ENCODE measurements at places on chromosomes 12 and 14.

- peak; percentile 45 for DNase-seq
Measured at GRCh38 chr12:120847814-120848213, 56.3 kb downstream of the SPPL3 start.

DNA sequence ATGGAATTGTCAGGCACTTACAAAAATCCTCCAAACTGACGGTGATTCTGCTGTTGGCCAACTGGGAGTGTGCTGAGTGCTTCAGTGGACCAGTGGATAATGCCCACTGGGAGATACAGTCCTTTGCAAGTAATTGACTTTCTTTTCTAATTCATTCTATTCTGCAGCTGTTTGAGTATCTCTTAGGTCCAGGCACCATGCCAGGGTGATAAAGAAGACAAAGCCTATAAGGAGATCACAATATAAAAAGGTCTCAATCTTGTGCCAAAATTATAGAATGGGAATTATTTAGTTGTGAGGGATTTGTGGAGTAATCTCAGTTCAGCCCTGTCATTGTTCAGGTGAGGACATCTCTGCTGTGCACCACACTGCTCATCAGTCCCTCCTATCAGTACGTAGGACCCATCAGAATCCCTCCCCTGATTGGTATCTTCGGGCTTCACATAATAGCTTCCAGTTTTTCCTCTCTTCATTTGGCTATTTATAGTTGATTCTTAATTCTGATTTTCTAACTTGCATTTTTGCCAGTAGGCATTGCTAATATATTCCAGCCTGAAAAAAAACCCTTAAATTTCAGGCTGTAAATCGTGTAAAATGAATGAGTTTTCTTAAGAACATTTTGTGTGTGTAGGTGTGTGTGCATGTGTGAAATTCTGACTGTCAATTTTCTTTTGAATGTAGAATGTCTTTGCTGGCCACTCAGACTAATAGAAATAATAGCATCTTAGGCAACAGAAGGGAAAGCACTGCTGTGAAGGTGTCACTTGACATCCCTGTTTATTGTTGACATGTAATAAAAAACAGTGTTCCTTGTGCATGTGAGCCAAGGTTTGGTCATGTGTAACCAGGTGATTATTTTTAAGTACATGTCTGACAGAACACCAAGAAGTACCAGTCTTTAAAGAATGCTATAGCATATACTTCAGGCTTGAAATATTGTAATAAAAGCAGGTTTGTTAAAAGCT, 457.6 kb upstream of the RGS6 start:
- no peak for DNase-seq

DNA sequence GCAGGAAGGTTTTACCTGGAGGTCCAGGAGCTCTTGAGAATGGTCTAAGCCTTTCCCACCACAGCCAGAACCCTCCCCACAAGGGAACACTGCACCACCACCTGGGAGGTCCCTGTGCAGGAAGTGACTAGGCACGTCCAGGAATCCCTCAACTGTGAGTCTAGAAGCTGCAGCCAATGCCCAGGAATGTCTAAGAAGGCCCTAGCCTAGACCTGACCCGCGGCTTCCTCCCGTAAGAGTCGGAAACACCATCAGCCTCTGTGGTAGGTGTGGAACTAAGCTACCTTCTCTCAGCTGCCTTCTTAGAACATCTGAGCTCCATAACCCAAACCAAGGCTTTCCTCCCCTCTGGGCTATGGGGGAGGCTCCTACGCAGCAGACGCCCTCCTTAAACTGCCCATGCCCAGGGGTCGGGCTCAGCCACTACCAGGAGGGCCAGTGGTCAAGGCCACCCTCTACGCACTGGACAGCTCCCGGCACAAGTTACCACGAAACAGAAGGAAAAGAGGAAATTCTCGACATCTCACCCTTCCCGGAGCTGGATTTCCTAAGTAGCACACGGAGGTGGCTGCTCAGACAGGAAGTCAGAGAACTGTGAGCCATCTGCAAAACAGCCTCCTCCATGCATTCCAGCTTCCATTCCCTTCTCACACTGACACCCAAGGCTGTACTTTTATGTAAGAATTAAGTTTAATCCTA, 25.5 kb downstream of the ZFYVE21 start:
- no peak for DNase-seq

GRCh38 chr12:91384806-91385205, 202.2 kb upstream of the DCN start:
- DNase-seq = no peak

GRCh38 chr12:100661300-100661951, 87.9 kb downstream of the GAS2L3 start:
- no peak for DNase-seq

GRCh38 chr12:98420461-98420860, 94.9 kb upstream of the TMPO start:
- DNase-seq = no peak

GRCh38 chr12:32033406-32033805, 73.2 kb upstream of the BICD1 start:
- no peak for DNase-seq

DNA sequence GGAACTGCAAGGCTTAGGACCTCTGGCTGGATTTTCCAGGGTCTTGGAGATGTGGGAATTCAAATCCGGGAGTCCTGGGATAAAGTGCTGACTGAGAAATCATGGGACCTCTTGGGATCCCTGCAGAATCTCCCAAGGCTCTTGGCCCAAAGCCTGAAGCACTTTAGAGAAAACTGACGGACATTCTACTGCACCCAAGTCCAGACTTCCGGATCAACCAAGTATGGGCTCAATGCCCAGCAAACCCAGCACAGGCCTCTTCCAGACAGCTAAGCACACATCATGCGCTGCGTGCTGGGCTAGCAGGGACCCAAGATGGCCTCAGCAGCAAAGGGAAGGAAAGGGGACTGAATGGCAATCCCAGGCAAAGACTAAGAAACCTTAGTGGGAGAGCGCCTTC, 85.0 kb downstream of the ACTN1 start:
- no peak for DNase-seq

- no peak for DNase-seq
Measured at GRCh38 chr12:31215518-31216232, 110.3 kb downstream of the SINHCAF start.

GRCh38 chr14:39138440-39138839, 24.3 kb downstream of the GEMIN2 start:
- no peak for DNase-seq

DNA sequence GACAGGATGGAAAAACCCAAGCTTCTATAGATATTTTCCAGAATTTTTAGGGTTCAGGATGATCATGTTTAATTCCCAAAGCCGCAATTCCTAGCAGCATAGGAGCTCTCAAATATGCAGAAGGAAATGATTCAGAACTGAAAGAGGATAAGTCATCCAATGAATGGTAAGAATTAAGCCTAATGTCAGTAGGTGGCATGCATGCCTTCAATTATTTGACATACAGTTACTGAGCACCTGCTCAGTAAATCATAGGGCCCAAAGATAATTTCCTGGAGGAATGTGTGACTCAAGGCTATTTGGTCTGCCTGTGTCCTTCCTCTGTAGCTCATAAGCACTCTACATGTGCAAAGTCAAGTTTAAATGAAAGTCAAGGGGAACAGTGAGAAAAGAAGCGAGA, 116.8 kb upstream of the SLC38A4 start:
- no peak for DNase-seq

DNA sequence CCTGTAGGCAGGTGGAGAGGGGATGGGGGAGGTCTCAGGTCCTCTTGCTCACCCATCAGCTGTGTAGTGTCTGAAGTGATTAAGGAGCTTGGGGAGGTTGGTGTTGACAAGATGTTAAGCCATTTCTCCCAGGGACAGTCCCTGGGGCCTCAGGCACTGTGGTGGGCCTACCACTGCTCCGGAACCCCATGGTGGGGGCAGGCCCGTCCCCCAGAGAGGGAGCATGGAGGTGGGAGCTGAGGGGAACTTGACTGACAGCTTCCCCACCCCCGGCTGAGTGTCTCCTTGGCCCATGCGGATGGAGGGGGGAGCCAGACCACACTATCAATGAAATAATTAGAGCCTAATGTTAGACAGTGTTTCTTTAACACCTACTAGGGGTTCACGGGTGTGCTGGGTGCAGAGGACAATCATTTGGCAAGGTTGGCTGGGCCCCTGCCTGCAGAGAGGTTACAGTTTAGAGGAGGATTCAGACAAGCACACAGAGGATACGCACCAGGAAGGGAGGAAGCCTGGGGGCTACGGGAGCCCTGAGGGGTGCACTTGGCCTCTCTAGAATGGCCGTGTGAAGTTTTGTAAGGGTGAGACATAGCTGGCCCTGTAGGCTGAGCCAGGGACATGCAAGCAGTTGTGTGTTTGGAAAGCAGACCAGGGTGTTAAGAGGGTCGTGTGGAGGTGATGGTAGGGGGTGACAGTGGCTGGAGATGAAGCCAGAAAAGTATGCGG, 19.3 kb upstream of the KRT80 start:
- DNase-seq = no peak

DNA sequence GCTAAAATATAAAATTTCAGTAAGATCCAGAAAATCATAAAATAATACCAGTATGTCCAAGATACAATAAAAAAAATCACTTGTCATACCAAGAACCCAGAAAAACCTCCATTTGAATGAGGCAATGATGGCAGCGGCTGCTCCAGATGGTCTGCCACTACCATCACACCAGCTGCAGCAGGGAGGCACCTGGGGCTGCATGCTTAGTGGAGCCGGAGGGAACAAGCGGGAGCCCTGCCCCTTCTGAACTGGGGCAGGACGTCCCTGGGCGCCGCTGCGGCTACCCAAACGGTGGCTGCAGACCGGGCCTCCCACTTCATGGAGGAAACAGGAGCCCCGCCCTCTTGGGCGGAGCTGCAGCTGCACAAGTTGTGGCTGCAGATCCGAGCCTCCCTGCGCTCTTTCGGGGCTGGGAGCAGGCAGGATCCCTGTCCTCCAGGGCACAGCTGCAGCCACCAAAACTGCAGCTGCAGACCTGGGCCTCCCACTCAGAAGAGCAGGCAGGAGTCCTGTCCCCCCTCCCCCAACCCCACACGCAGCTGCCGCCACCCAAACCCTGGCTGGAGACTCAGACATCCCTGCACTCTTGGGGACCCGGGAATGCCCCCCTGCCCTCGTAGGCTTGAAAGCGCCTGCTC, 36.1 kb upstream of the OR5AU1 start:
- DNase-seq = peak; percentile 75

DNA sequence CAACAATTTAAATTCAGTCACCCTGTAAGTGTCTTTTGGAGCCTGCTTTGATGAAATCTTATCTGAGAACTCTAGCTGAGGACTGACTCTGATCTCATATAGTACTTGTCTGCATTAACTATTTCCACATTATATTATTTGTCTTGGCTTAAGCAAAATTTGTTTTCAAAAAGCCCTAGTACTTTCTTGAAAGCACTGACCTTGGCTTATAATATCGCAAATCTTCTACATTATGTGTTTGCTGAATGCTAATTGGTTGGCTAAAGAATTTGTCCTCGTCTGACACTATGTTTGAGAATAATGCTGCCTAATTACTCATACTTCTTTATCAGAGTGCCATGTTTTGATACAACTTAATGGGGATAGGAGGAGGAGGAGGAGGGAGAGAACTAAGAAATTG, 46.9 kb upstream of the FLRT2 start:
- no peak for DNase-seq

DNA sequence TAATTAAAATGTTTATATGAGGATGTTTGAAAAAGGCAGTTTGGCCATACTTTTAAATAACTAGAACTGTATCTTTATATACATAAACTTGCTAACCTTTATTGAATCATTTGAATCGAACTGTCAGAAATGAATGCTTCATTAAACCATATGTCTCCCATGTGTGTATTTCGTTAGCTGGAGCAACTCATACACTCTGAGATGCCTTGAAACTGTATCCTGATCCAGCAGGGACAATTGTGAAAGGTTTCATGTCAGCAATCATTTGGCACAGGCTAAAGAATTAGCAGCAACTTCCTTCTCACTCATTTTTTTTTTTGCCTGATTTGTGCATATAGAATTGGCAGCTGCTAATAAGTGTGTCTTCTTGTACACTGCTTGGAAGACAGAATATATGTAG, 109.9 kb downstream of the NAV3 start:
- DNase-seq = no peak

DNA sequence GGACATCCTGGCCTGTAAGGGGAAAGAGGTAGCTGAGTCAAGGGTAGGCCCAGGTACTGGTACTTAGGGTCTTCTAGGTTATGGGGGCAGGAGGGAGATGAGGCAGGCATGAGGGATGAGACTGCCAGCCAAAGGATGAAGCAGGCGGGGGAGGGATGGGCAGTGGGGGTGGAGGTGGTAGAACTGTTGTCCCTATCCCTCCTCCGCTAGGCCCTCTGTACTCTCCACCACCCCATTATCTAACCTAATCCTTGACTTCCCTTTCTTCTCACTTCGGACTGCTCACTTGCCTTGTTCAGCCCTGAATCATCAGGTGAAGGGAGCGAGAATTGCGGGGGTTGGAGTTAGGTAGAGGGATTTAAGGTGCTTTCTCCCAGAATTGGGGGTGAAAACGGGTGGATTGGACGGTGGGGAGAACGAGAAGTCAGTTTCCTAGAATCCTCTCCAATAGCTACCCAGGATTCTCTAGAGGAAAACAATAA, 562 bp downstream of the PAN2 start:
- no peak for DNase-seq

- no peak for DNase-seq
Measured at GRCh38 chr12:118425364-118425763, 49.0 kb downstream of the SUDS3 start.

DNA sequence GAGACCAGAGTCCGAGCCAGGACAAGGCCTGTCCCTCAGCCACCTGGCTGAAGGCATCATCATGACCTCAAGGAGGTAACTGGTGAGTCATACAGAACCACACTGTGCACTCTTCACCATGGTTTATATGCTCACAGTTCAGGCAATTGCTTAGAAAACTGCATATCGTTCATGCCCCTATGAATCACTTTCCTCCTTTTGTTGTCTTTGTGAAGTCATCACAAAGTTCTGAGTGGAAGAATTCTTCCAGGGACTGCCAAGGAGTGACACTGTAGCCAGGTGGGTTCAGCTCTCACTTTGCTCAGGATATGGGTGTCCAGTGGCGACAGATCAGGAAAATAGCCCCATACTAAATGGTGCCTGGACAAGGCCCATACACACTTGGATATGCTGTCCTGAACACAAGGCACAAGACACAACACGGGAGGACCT, 92.5 kb downstream of the DPF3 start:
- DNase-seq = no peak
